ENCODE measurements at places on chromosomes 4 and X.
A peak's percentile ranks its signal among the peaks of the same experiment; 100 is the strongest.

DNA sequence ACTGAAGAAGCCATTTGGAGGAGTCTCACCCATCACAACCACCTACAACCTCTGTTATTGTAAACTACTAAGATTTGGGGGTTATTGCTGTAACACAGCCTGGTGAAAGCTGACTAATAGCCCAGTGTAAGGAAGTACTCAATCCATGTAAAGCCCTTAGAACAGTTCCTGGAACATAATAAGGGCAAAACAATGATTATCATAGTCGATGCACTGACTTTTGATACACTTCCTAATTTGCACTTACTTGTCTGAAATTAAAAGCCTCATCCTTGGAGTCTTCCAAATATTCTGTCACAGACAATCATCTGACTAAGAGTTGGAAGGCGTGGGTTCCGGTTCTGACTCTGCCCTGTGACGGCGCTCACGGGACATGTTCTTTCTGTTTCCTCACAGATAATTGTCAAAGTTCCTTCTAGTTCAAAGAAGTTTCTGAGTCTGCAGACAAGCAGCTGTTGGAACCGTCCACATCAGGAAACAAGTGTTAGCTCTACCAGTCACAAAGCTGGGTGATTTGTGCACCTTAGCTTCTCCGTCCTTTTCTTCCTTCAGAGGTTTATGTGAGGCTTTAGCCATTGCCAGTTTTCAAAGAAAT, 33.4 kb upstream of the RASGEF1B start:
- DNase-seq: peak; percentile 20

DNA sequence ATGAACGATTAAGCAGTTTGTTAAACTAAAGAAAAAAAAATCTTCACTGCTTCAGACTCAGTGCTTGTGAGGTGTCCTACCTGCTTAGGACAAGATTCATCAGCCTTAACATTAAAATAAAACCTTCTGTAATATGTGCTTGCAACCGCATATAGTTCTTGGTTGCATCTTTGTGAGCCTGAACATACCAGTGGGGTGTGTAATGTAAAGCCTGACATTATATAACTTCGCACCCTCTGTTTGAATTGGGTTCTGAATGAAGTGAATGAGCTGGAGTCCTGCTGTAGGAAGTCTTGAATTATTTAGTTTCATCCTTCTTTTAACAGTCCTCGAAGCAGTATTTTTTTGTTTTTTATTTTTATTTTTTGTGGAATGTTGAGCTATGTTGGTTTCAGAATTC, 3.1 kb downstream of the KDM6A start:
- DNase-seq: no peak

- no peak for DNase-seq
These were observed 230.7 kb upstream of the STK26 start for GRCh38 chrX:131792356-131792749.

GRCh38 chr4:148124512-148124911, 317.7 kb downstream of the NR3C2 start:
- DNase-seq: no peak

DNA sequence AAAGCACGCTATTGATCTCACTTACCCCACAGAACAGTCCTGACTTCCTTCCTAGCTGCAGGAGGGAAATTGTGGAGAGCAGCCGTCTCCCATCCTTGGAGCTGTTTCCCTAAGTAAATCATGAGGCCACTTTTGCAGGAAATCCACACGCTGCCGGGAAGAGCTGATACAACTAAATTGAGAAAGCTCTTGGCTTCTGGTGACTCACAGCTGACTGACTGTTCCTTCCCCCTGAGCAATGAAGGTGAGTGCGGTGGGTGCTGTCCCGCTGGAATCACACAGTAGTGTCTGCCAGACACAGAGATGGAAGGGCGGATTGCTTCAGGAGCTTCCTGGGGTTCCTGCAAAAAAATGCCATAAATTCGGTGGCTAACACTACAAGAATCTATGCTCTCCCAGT, 268.9 kb downstream of the ASMT start:
- DNase-seq: no peak

DNA sequence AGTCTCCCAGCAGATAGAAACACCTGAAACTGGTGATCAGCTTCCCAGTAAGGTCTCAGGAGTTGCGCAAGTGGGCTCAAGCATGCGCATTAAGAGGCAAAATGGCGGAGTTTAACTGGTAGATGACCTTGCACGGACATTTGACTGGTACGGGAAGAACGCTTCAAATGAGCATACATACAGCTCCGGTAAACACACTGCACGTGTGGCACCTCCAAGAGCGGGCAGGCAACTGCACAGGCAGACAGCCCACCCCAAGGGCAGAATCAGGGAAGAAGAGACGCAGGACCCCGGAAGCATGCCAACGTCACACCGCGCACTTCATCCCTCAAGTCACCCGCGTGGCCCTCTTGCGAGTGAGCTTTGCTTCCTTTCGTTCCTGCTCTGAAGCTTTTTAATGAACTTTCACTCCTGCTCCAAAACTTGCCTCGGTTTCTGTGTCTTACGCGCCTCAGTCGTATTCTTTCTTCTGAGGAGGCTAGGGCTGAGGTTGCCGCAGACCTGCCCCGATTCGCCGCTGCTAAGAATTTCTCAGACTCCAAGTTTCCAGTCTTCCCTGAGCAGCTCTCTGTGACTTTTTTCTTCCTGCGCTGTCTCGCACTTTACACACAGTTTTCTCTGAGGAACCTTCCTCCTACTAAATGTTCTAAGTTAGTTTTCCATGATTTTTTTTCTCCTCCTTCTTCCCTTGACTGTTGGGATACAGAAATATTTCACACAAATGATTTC, 180.7 kb upstream of the ZFP42 start:
- no peak for DNase-seq

DNA sequence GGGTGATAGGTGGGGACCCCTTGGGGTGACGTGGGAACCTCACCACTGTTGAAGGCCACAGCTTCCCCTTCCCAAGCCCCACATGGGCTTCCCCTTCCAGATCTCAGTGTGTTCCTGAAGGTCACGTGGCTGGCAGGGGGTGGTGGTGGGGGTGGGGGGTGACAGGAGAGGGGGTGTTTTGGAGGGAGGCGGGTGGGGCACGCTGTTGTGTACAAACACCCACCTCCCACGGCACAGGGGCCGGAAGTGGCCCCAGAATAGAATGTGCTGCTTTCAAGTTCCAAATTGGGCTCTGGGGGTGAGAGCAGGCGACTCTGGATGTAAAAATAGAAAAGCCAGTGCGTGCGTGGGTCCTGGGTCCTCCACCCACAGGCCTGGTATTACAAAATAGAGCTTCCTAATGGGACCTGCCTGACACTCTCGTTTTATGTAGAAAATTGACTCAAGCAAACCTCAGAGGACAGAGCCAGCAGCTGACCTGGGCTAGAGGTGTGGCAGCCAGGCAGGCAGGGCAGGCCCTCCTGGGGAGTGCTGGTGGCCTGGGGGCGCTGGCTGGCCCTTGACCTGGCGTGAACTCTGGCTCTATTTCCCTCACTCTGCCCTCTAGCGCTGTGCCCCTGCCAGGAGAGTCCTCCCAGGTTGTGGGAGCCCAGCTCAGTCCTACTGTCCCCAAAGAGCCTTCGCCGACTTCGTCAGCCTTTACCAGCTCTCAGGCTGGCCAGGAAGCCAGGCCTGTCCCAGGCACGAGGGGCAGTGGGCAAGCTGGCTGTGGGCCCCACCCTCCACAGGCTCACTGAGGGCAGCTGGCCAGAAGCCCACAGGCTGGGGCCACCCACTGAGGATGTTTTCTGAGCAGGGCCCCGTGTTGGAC, 5.4 kb upstream of the SH3BP2 start:
- peak; percentile 81 for DNase-seq

GRCh38 chrX:48894891-48895290, 2.7 kb downstream of the TIMM17B start:
- no peak for DNase-seq

DNA sequence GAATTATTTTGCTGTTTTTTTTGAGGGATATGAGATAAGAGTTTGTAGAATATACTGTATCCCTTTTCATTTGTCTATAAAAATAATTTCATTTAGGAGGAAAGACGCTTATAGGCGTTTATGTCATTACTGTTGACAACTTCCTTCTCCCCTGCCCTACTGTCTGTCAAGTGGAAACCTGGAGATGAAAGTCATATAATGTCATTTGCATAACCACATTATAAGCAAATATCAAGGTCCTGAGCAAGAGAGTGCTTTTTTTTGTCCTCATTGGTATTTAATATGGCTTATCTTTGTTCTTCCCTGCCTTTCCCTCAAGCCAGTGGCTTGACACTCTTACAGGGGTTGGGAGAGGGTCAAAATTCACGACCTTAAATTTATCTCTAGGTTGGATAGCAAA, 55.8 kb downstream of the LRP2BP start:
- DNase-seq: no peak

DNA sequence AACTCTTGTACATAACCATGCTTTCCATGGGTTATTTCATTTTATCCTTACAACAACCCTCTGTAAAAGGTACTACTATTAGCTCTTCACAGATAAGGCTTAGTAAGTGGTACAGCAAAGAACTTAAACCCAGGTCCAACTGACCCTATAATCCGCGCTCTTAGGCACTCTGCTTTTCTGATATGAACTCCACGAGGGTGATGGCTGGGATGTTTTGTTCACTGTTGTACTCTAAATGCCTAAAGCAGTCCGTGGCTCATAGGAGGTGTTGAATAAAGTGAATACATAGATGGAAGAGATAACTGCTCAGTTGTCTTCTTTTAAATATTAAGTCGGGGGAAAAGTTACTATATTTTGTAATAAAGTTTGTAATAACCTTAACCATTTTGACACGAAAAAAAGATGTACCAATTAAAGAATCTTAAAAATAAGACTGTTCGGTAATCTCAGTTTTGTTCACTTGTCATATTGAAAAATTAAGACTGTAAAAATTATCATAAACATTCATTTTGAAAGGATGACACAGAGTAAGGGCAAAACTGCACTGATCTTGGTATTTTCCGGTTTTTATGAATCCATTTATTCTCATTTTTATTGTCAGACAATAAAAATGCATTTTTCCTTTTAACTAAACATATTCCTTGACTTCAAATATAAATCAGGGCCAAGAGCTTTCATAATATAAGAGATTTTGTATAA, 166.5 kb downstream of the FBXW7 start:
- no peak for DNase-seq

GRCh38 chr4:171629737-171630136, 183.5 kb upstream of the GALNTL6 start:
- DNase-seq: no peak

- DNase-seq: no peak
These were observed 28.3 kb upstream of the PLCXD1 start for GRCh38 chrX:252957-253291.
